T-cell (primary cell): ENCODE measurements at places on chromosomes 3 and 15. TPM values are rescaled to one million over a fixed set of nuclear protein-coding genes. Genes with fewer than 3 reads are reported as not detected.

Gene TCF12
- 68.0 TPM for total RNA-seq

DNA sequence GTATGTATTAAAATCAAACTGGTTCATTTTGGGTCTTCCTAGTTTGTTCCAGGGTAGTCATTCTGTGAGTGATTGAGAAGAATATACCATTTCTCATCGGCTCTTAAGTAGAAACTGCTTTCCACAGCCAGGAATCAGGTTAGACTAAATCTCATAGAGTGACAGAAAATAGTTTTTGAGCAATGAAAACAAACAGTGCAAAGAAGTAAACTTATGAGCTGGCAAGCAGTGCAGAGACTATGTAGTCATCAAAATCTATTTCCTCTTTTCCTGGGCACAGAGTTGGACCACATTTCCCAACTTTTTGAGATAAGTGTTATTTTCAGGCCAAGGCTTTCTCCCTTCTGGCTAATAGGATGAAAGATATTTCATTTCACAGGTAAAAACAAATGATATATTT, 66.5 kb downstream of the UBE3A start:
- DNase-seq: no peak

Gene TTLL13
- total RNA-seq: 0.47 TPM

DNA sequence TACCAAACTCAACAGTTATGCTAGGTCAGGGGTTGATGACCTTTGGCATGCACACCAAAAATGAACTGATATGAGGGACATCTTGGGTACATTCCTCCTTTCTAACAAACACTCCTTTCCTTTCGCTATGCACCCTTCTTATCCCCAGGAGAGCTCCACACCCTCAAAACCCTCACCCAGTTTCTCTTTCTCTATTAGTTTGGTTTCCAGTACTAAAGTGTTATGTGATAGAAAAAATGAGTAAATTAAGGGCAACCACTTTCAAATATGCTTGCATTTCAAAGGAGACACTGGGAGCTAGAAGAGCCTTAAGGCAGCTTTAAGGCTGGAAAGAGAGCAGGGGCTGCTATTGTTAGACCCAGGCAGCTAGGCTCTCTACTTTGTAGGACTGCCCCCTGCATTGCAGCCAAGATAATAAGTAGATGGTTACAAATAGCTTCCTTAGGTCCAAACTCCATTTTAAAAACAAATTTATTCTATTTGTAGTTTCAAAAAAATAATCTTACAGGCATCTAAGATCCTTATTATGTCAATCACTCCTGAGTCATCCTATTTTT, 244.3 kb downstream of the ZIC1 start:
- no peak for DNase-seq

GRCh38 chr3:119240101-119240590, 532 bp downstream of the B4GALT4 start:
- DNase-seq: no peak

- no peak for DNase-seq
Observed at GRCh38 chr15:92981333-92981732, 81.2 kb downstream of the CHD2 start.

GRCh38 chr15:100602823-100603393, 519 bp downstream of the ASB7 start:
- DNase-seq: peak; percentile 33

- no peak for DNase-seq
Observed at GRCh38 chr3:130820976-130821375, 72.9 kb upstream of the ATP2C1 start.

DNA sequence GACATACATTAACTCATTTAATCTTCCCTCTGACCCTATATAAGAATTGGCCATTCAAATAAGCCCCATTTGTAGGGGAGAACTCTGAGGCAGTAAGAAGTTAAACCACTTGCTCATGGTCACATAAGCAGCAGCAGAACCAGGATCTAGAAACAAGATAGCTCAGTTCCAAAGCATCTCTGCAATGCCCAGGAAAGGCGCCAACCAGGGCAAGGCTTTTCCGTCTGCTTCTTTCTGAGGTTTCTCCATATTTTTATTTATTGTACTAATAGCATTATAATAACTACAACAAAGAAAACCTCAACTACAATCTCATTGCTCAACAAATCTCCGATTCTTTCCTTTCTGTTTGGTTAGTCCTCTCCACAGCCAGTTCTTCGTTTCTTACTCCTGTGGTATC, 4.3 kb upstream of the UBE2E2 start:
- DNase-seq: no peak

Gene IL17RE
- 0.68 TPM for total RNA-seq

DNA sequence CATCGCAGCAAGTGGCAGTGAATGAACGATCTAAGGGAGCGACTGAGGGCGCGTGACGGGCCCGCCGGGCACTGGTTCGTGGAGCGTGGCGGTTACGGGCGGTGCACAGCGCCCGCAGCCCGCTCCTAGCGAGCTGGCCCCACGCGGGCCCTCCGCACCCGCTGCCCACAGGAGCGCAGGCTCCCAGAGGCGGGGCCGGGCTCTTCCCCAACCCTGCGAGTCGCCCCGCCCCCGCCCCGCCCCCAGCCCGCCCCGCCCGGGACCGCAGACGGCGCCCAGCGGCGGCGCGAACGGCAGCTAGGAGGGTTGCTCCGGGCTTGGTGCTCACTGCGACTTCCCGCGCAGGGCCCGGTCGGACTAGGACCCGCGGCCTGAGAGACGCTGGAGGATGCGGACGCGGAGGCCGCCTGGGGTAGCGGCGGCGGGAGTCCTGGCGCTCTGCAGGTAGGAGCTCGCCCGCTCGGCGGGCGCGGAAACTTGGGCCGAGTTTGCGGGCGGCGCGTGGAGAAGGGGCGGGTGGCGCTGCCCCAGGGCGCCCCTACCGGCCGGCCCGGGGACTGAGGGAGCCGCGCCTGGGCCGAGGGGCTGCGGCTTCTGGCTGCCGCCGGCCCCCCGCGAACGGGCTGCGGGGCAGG, at the start of gene C15orf39:
Gene C15orf39 (plus strand): TSS at position 267 of the 635 bp plus-strand sequence. CDS start 4,167 bp downstream, outside the sequence.
- DNase-seq: peak; percentile 59

GRCh38 chr15:89448825-89449224, 47.6 kb downstream of the RHCG start:
- DNase-seq: no peak

- DNase-seq: no peak
Observed at GRCh38 chr15:100100926-100101325, 240.8 kb downstream of the ADAMTS17 start.

- no peak for DNase-seq
Observed at GRCh38 chr3:194857469-194858113, 171.9 kb downstream of the FAM43A start.

DNA sequence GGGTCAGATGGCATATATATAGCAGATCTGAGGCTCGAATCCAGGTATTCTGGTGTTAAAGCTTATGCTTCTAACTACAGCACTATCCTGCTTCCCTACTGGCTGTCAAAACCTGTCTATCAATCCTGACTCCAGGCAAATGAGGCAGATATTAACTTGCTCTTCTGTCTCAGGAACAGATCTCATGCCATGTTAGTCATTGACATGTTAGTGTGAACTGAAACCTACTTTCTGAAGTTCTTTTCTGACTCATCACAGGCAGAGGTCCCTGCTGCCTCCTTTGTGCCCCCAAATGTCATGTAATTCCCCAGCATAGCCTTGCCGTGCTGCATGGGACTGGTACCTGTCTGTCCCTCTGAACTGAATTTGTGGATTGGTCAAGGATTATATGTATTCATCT, 125.0 kb upstream of the SMAD3 start:
- no peak for DNase-seq

Gene SCN11A
- 0.07 TPM for total RNA-seq

GRCh38 chr3:45772341-45773035, 23.8 kb downstream of the SLC6A20 start:
- DNase-seq: no peak

Gene PEX5L
- total RNA-seq: not detected

DNA sequence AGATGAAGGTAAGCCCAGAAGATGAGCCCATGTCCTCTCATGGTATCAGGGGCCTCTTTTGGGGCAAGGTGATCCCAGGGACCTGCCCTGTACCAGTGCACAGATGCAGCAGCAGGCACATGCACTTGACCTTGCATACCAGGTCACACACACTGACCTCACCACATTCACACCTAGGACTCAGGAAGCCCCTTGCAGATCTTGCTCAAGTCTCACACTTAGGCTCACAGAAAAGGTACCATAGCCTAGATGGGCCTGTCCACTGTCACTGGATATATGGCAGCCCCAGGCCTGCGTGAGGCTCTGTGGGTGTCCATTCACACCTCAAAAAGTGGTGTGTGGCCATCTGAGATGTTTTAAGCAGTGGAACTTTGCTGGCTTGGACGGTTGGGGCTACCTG, 58.7 kb downstream of the CACNA2D2 start:
- DNase-seq: no peak

Gene SSUH2
- total RNA-seq: not detected

Gene SAMMSON
- not detected for total RNA-seq

DNA sequence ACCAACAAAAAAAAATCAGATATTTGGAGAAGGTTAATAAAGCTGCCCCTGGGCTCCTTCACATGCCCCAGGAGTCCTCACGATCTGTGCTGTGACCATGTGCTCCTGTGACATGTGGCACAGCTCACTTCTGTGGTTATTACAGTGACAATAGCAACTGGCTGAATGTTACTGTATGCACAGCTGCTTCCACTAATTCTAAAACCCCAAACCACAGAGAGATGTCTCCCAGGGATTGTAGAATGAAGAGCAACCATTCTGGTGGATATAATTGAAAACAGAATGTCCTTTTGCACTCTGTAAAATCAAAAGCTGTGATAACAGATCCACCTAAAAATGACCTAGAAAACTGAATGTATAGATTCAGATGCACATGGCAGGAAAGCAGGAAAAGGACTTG, 489.2 kb upstream of the CNTN4 start:
- DNase-seq: no peak

- DNase-seq: no peak
Observed at GRCh38 chr3:157856078-157856939, 249.9 kb downstream of the SHOX2 start.

Gene SPINK8
- total RNA-seq: not detected

Gene CFAP100
- not detected for total RNA-seq

GRCh38 chr3:76551739-76552138, 488.2 kb upstream of the ROBO2 start:
- no peak for DNase-seq

DNA sequence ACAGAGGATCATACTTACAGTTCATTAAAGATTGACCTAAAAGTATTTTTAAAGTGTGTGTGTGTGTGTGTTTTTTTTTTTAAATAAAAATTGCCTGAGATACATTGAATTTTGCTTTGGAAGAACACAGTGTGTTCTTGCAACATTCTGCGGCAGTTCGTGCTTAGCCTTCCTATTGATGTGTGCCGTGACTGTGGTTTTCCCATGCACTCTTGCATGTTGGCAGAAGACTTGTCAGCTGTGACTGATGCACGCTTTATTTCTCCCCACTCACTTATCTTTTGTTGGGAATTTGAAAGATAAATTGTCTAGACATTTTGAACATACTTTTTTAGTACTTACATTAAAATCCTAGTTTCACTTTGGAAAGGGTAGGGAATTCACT, 136.3 kb upstream of the LRRFIP2 start:
- DNase-seq: no peak

- no peak for DNase-seq
Observed at GRCh38 chr15:72992841-72993252, 59.4 kb upstream of the NEO1 start.

DNA sequence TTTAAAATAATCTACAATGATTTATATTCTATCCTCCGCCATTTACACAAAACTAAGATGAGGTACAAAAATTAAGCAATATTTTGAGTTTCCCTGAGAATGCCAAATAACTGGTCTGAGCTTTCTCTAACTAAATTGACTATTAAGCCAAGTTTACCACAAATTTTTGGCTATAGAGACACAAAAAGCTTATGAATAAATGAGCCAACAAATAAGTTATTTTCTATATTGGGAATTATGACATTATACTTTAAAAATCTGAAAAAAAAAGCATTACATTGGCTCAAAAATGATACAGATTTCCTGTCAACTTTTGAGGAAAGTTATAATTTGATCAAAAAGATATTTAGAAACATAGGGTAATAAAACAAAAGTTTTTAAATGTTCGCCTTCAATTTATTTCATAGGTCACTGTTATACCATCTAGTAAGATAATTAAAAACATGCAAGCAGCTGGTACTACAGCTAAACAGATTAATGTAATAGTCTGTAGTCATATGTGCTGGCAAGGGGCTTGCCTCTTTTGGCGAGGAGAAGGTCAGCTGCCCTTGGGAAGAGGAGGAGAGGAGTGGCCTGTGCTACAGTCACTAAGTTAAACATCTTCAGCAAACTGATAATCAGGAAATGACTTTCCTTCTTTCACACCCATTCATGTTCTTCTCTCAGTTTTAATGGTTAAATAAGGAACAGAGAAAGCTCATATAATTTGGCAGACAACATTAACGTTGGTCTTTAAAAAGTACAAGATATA, 318.5 kb downstream of the TBC1D5 start:
- no peak for DNase-seq

DNA sequence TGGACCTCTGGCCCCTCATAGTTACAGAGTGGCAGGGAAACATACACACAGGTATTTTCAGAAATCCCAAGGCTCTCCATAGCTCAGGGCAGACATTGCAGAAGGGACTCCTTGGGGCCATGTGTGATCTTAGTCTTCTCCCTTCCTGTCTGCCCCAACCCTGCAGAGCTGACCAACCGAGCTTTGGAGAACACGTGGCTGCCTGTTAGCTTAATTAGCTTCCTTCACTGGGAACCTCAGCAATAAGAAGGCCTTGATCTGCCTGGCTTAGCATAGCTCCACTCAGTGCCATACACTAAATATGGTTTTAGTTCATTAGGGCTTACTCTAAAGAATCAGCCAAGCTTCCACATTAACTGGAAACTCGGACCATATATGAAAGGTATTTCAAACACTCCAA, 12.3 kb downstream of the LYZL4 start:
- no peak for DNase-seq

DNA sequence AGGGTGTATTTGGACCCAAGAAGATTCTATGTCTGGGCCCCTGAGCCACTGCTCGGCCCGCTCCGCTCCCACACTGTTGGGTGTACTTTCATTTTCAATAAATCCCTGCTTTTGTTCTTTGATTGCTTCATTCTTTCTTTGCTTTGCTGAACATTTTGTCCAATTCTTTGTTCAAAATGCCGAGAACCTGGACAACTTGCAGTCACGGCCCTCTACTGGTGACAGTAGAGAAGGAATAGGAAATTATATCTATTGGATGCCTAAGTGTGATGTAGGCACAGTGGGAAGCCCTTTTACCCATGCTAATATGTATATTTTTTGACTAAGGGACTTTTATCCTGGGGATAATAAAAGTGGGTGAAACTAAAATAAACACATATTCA, 340.8 kb downstream of the LRRC3B start:
- no peak for DNase-seq

DNA sequence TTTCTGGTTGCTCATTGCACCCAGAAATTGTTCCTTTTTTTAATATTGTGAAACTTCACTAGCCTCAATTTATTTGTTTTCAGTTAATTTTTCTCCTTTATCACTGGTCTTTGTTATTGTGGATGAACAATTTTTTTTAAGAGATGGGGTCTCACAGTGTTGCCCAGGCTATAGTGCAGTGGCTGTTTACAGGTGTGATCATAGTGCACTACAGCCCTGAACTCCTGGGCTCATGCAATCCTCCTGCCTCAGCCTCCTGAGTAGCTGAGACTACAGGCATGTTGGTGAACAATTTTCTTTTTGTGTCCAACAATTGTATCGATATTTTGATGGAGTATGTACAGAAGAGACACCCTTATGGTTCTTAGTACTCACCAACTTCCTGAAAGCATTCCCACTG, 26.3 kb downstream of the BLM start:
- DNase-seq: no peak

Gene SLC9C1
- not detected for total RNA-seq

GRCh38 chr15:65344214-65344913, 33.4 kb downstream of the IGDCC3 start:
- no peak for DNase-seq
